Right cardiac atrium (tissue), 5 donors: ENCODE measurements at places on chromosomes 16 and 17.

DNA sequence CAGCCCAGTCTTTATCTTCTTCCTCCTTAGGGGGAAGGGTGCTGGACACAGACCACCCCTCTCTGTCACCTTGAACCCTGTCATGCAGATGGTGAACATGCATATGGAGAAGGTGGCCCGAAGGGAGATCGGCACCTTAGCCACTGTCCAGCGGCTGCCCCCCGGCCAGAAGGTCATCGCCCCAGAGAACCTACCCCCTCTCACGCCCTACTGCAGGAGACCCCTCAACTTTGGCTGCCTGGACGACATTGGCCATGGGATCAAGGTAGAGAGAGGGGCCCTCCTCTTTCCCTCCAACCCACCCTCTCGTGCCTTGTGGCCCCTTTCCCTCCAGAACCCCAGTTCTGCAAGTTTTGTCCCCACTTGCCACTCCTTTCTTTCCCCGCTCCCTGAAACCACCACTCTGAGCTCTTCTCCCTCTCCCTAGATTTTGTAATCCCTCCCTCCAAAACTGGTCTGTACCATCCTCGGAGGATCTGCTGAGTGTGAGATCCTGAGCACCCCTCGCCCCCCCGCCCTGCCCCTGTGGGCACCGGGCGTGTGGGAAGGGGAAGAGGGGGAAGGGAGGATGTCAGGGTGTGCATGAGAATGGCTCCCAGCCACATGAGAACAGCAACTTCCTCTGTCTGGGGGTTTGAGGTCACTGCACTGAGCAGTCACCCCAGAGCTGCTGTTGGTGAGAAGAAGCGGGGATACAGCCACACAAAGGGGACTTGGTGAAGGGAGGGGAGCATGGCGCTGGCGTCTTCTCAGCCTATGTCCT lies 7.3 kb downstream of the ABI3 start:
- DNase-seq = peak; percentile 86

DNA sequence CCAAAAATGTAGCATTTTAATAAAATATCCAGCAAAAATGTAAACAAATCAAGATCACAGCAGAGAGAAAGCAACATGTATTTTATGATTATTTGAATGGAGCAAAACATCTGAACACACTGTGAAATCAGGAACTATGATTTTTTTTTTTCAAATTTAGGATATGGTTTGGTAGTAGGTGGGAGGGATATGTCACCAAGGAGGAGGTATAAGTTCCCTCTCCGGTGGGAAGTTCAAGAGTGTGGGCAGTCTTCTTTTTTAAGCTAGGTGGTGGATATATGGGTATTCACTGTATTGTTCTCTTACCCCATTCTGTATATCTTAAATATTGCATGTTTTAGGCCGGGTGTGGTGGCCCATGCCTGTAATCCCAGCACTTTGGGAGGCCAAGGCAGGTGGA lies 10.2 kb downstream of the CDR2 start:
- no peak for DNase-seq

DNA sequence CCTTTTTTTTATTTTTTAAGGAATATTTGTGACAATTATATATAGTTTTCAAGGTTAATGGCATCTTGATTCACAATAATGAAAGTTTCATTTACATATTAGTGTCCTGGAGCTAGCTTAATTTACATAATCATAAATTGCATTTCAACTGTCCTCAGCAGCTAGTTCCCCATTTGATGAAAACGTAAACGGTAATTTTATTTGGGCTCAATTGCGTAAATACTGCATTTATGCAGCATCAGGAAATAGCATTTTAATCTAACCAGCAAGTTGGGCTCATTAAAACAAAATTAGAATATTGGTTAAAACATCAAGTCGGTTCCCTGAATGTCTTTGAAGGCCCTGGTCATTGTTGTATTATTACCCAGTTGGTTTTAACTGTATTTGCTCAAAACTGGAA lies 136.8 kb upstream of the CDH5 start:
- no peak for DNase-seq

DNA sequence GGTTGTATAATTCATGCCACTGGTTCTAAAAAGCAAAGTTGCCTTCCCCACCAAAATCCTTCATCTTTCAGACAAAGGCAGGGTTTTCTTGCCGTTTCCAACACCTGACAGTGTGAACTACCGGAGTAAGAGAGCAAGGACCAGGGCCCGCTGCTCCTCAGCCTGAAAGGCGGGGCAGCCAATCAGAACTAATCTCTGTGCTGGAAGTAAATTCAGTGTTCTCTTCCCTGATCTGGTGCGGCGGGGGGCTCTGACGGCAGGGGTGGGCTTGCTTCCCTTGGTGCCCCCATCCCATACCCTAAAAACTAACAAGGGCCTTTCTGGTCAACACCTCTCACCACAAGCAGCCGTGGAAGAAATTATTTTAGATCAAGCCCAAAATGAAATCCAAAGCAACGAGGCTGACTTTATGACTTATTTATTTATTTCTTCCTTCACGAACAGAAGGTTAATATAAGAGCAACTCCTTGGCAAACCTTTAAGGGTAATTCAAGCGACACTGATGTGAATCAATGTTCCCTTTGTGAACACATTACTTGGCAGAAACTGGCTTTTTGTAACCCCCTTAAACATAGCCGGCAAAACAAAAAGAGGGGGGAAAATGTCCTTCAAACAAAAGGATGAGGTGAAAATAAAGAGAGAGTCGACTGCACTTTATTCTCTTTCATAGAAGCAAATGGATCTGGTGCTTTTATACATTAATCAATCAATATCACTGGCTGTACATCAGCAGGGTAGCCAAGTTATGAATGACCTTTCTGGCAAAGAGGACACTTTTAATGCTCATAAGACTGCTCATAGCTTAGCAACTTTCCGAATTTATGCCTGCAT lies 189.9 kb downstream of the ZFHX3 start:
- no peak for DNase-seq

- DNase-seq = no peak
These were observed 9.6 kb downstream of the LLGL2 start for GRCh38 chr17:75535119-75535537.

DNA sequence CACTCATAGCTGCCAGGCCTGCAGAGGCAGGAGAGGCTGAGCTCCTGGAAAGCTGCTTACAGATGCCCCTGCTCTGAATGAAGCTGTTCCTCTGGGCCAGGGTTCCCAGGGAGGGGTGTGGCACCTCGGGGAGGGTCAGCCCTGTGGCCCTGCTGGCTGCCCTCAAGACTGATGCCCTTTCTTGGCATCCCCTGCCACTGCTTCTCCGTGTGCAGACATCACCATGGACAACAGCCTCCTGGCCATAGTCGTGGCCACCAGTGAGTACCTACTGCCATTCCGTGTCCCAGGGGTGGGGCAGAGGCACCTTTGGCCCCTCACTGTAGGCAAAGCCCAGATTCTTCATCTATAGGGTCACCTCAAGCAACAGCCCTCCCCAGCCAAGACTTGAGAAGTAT lies 8.9 kb downstream of the MRPL27 start:
- DNase-seq = no peak

DNA sequence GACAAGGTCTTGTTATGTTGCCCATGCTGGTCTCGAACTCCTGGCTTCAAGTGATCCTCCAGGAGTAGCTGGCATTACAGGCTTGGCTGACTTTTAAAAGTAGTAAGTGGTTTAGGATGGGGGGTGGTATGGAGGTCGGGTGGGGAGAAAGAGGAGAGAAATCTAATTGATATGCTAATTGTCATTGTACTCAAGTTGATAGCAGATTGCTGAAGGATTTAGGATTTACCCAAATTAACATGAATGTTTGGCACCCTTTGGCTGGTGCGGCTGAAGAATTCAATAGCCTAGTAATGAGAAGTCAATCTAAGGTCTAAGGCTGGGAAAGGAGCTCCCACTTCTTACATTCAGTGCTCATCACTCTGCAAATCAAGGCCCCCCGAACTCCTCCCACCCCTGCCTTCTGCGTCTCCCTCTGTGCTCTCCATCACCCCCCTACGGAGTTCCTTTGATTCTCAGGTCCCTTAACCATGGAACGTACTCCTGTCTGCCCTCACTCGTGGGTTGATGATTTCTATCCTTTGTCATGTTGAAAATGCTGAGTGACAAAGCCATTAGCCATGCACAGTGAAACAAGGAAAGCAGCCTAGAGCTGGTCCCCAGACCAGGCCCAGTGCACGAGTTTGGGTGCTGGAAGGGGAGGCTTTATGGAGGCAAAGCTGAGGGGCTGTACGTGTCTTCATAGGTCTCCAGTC lies 17.3 kb downstream of the CDH13 start:
- no peak for DNase-seq

DNA sequence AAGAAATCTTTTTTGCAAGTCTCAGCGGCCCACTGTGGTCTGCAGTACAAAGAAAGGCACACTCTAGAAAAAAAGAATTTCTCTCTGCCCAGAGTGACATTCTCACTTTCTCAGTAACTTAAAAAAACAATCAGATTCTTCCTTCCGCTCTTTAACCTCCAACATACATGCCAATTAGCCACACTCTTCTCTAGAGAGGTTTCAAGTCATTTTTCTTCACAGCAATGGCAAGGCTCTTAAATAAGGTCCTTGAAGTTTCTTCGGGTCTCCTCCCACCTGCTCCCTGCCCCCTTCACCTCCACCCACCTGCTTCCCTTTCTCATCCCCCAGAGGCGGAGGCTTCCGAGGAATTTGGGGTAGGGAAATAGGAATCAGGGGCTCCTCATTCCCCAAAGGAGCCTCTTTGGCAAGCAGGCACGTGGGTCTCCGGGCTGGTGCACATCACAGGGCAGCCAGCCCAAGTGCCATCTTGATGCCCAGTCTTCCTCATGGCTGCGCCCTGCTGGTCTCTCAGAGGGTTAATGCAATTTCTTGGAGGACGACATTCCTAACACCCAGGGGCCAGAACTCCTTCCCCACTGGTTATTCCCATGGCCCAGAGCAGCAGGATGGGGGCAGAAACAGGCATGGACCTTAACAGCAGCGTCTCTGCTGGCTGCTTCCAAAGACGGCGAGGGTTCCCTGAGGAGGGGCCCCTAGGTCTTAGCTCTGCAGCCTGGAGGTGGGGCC lies 855 bp upstream of the MEOX1 start:
- DNase-seq = peak; percentile 47

DNA sequence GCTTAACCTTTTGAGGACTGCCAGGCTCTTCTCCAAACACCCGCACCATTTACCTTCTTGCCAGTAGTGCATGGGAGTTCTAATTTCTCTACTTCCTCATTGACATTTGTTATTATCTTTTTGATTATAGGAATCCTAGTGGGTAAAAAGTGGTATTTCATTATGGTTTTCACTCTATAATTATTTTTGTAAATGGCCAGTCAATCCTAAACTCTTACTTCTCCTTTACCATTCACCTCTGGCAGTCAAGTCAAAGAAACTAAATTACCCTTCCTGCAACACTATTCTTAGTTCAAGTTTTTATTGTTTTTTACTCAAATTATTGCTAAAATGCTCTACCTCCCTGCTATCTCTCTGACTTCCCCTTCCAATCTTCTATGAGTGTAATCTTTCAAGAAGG lies 29.8 kb upstream of the ANKFY1 start:
- DNase-seq = no peak

GRCh38 chr17:50100921-50101345 lies 5.8 kb downstream of the PDK2 start:
- DNase-seq = no peak
